COLO829 (cell line): ENCODE measurements at places on chromosomes 16 and 17.

GRCh38 chr17:4899341-4900230, at the start of gene C17orf107:
C17orf107 (plus strand) TSS chr17:4899536; CDS start chr17:4899763, 227 bp downstream.
- no peak for DNase-seq

GRCh38 chr16:55263271-55264250, 60.4 kb upstream of the IRX6 start:
- no peak for DNase-seq

- DNase-seq: peak; percentile 77
These were observed 58.4 kb downstream of the TOM1L2 start for GRCh38 chr17:17913695-17914332.

GRCh38 chr16:30340621-30341020, 14.5 kb downstream of the CD2BP2 start:
- no peak for DNase-seq

DNA sequence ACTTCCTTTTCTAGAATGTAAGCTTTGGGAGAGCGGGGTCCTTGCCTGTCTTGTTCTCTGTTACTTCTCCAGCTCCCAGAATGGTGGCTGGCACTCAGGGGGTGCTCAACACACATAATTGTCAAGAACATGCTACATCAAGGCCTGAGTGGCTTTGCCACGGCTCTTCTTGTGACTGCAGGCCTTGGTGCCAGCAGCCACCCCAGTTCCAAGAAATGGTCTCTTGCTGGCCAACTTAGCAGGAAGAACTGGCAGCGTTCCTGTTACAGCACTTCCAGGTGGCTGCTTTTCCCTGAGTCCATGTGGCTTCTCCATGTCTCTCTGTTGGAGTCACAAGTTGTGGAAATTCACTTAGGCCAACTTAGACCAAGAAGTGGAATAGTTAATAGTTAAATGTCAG, 36.1 kb downstream of the PRKCB start:
- no peak for DNase-seq

DNA sequence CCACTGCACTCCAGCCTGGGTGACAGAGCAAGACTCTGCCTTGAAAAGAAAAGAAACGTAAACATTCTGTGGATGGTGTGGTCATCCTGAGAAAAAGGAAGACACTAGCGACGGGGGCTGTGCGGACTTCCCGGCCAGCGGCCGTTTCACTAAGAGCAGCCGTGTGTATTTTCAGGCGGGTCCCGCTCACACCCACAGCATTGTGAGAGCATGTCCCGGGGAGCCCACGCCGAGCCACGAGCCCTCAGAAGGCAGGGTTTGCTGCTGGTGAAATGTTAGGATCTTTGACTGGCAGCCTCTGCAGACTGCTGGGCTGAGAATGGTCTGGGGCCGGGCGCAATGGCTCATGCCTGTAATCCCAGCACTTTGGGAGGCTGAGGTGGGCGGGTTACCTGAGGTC, 40.3 kb downstream of the LMF1 start:
- DNase-seq: no peak

- DNase-seq: no peak
These were observed 223.8 kb downstream of the IRF8 start for GRCh38 chr16:86122681-86123342.

GRCh38 chr17:57135789-57136291, 50.8 kb downstream of the AKAP1 start:
- no peak for DNase-seq

DNA sequence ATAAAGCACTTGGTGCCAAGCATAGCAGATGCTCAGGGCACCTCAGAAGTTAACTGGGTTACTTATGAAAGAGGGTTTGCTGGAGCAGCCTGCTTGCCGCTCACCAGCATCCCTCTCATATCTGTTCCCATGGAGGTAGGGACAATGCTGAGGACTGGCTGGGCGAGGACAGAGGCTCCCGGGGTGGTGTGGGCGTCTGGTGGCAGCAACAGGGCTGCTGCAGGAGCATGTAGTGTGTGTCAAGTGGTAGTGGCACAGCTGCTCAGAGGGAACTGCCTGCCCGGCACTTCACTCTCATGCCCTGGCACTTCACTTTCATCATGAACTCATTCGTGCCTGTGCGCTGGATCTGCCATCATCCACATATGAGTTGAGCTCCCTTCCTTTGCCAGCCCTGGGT, 26.9 kb upstream of the ZNHIT3 start:
- no peak for DNase-seq

- DNase-seq: no peak
These were observed 167.9 kb upstream of the GSE1 start for GRCh38 chr16:85445064-85445778.

- no peak for DNase-seq
These were observed 11.1 kb downstream of the COG1 start for GRCh38 chr17:73203788-73204479.

- DNase-seq: no peak
These were observed 55.5 kb downstream of the HIC1 start for GRCh38 chr17:2110436-2110835.

GRCh38 chr16:15894571-15895374, 6.4 kb upstream of the CEP20 start:
- DNase-seq: no peak

- no peak for DNase-seq
These were observed 167.2 kb downstream of the STX8 start for GRCh38 chr17:9408381-9408780.

- DNase-seq: no peak
These were observed 4.3 kb downstream of the GDE1 start for GRCh38 chr16:19517424-19518089.

GRCh38 chr17:40139566-40140058, 725 bp upstream of the CASC3 start:
- DNase-seq: no peak

- DNase-seq: no peak
These were observed 33.1 kb downstream of the ARL4D start for GRCh38 chr17:43431714-43432523.

DNA sequence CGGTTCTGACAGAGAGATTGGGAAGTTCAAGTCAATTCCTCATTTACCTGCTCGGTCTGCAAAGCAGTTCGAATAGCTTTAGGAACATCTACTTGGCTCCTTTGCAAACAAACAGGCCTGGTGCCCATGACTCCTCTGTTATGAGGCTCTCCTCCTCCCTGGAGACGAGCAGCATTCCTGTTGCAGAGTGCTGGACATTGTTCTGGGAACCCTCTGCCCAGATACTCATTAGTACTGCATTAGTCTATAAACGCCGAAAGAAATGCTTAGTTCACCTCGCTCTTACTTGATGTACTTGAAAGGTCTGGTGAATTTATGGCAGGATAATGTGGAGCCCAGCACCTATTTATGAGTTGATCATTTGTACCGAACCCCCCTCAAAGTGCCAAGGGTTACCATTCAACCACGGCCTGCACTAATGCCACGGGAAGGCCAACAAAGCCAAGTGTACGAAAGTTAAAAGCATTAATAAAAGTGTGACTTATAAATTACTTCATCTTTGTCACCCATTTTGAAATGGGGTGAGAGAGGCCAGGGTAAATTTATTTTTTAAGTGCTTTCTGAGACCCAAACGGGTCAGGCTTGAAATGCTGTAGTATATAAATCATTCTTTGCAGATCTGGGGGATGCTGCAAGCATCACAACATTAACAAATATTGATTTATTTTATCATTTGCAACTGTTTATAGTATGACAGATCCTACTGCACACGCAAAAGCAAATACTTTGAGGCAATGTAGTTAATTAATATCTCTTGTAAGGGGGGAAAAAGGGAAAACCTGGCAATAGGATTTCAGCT, 478.9 kb upstream of the PSMD7 start:
- DNase-seq: no peak

DNA sequence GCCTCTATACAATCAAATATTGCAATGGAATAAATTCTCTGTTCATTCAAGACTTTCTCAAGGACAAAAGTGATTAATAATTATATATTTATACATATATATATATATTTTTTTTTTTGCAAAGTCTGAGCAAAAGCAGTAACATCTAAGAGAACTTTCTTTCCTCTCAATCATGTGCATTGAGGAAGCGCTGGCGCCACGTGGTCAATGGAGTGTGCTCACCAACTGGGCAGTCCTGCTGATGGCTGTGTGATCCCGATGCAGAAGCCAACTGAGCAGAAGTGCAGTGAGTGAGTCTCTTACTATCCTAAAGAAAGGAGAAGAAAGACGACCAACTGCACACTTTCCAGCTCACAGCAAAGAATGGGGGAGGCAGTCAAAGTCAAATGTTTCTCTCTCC, 37.2 kb upstream of the ULK2 start:
- DNase-seq: no peak

DNA sequence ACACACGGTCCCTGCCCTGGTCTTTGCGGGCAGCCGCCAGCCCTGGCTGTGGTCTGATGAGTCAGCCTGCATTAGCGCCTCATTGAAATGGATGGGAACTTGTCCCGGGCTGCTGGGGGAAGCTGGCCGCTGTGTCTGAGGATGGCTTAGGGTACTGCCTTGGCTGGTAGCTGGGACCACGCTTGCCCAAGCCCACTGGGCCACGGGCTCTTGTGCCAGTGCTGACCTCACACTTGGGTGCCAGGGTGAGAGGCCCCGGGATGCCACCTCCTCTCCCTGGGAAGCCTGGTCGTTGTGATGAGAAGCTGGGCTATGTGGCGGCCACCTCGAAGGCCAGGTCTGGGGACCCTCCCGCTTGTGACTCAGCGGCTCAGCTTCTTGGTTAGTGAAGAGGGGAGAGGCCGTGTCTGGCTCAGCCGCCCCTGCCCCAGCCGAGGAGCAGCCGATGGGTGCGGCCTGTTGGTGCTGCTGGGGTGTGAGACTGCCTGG, 10.7 kb downstream of the CACNA1H start:
- DNase-seq: no peak

DNA sequence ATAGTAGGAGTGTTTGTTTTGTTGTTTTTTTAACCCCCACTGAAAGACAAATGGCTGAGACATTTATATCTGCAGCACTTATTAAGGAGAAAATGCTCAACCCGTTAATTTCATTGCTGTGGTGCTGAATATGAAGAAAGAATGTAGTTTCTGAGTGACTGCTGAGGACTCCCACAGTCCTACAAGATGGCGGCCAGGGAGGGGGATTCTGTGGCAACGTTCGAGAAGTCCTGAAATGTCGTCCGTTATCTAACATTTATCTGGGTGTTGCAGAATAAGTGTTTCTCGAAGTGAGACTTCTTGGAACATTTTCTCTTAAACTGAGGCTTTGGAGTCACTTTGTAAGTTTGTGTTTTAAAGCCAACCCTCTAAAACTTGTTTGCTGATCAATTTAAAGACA, 530.4 kb downstream of the XYLT1 start:
- no peak for DNase-seq

DNA sequence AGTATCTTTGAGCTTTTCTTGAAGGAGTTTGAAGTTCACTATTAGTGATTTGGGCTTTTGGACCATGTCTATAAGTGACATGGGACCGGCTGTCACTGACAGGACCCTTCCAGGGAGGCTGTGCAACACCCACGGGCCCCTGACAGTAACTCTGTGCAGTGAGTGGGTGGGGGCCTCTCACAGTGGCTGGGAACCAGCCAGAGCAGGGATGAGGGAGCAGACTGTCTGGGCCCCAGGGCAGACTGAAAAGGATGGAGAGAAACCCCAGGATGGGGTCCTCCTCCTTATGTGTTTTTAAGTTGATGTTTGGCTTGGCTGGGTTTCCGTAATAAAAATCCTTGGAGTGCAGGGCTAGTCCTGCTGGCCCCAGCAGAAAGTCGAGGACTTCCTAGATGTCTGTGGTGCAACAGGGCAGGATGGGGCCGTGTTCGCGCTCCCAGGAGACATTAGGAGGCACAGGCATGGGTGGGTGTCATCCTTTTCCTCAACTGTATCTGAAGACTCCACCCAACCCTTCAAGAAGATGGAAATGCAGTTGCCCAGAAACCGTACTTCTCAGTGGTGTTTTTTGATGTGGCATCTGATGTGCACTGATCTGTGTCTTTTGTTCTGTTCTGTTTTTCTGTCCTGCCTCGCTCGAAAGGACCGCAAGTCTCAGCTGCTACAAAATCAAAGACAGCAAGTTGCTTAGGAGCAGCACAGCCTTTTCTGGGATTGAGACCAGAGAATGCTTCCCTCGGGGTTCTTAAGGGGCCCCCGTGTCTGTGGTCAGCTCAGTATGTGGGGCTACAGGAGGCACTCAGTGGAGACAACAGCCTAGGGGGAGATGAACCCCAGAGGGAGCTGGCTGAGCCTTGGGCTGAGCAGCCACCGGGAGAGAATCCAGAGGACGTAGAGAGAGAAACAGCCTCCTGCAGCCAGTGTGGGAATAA, 24.2 kb downstream of the PLD6 start:
- DNase-seq: no peak

GRCh38 chr16:88375236-88375975, 7.4 kb upstream of the ZNF469 start:
- DNase-seq: no peak

- DNase-seq: no peak
These were observed 14.0 kb upstream of the KRT222 start for GRCh38 chr17:40678902-40679522.

- DNase-seq: no peak
These were observed 34.4 kb upstream of the USP7 start for GRCh38 chr16:8998108-8998507.

DNA sequence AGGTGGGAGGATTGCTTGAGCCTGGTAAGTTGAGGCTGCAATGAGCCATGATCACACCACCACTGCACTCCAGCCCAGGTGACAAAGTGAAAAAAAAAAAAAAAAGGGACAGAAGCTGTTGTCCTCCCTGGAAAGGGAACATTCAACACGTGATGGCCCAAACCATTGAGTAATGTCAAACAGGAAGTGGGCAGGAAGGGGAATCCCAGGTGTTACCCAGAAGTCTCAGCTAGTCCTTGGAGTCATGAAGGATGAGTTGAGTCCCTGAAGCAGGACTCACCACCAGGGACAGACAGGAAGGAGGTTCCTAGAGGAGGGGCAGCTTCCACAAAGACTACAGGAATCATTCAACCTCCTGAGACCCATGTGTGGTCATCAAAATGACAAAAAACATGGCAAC, 19.8 kb upstream of the CMIP start:
- no peak for DNase-seq

- DNase-seq: no peak
These were observed 17.2 kb upstream of the RCVRN start for GRCh38 chr17:9922012-9922848.

DNA sequence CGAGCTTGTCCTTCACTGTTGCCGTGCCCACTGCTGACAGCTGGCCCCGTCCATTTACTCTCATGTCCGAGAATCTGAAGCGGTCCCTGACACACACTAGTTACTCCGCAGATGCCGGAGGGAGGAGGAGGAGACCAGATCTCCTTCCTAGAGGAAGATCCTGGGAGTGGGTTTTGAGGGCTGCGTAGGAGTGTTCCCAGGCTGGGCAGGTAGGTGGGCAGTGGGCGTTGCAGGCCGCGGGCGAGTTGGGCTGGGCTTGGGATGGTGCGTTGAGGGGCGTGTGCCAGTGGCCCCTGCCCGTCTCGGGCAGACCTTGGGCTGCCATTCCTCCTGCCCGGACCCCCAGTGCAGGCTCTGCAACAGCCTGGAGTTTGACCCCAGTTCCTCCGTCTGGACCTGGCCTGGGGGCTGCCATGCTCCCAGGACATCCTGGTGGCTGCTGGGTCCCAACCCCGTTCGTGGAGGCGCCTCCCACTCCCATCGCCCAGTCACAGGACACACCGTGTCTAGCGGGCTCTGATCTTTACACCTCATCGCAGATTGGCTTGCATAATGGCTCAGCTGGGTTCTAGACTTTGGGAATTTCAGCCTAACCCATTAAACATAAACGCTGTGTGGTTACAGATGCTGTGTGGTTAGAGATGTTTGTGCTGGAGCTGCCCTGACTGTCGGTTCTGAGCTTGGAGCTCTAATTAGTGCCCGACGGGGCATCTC, 22.8 kb downstream of the CACNA1H start:
- no peak for DNase-seq
